ENCODE measurements at places on chromosomes 11 and 22.
A peak's percentile ranks its signal among the peaks of the same experiment; 100 is the strongest.

GRCh38 chr11:1041471-1041870 lies 5.0 kb upstream of the MUC6 start:
- no peak for DNase-seq

DNA sequence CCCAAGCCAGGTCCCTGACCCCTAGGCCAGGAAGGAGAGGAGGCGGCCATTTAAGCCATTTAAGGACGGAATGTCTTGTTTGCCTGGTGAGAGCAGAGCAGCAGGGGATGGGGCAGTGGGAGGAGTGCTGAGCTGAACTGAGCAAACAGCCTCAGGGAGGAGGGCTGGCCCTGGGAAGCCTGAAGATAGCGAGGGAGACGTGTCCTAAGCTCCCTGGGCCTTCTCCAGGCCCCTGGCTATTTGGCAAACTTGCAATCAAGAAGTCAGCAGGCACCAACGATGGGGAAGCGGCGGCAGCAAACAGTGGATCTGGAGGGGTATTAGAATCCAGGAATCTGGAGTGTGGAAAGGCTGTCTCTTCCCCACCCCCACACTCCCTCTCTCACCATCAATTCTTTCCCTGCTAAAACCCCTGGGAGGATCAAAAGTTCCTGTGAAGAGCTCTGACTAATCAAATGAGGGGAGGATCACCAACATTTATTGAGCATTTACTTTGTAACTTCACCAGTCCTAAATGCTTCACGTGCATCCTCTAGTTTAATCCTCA lies 8.8 kb downstream of the BCL9L start:
- no peak for DNase-seq

- DNase-seq, result no peak
Observed at GRCh38 chr11:63556404-63557013, 6.7 kb downstream of the PLAAT2 start.

- DNase-seq, result no peak
Observed at GRCh38 chr11:128196235-128196634, 391.1 kb downstream of the ETS1 start.

- no peak for DNase-seq
Observed at GRCh38 chr11:104522123-104522522, 358.2 kb upstream of the PDGFD start.

DNA sequence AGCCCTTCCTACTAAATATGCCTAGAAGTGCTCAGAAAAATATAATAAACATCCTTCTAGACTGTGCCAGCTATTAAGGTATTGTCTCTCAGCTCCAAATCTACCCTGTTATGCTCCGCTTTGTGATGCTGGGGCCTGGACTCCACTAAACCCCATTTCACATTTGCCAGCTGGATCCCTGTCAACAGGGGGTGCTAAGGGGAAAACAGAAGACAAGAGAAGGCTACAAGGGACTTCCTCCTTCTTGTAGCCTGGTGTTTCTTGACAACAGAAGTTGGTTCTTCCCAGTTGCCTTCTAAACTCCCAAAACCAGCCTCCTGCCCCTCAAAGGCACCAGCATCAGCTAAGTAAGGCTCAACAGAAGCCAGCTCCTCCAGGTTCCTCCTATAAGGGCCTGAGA lies 5.2 kb downstream of the NUMA1 start:
- DNase-seq, result no peak

DNA sequence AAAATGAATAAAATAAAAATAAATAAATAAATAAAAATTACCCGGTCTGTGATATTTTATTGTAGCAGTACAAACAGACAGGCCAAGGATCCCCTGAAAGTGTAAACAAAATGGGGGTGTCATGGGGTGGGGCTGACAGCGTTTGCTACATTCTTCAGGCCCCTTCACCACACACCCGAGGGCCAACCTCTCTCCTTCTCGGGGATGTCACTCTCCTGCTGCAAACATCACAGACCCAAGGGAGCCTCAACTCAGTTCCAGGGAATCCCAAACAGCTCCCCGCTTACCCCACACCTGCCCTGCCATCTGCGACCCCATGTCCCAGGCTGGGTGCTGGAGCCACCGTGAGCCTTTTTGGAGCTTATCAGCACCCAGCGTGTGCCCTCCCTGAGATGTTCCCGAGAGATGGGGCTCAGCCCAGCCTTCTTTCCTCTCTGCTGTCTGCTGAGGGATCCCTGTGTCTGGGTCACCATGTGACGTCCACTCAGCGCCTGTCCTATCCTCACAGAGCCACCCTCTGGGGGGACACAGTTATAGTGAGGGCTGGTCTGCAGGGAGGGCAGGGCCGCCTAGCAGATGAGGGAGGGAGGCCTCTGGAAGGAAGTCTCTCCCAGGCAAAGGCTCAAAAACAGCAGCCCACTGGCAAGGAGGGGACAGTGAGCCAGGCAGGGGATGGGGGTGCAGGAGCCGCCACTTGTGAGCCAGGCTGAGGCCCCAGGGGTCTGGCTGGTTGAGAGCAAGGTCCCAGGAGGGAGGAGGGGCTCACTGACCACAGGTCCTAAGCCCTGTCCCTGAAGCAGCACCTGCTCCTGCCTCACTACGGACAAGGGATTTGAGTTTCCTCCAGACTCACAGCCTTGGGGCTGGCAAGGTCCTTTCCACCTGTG lies 1041.6 kb downstream of the BRD1 start:
- no peak for DNase-seq

- DNase-seq, result peak; percentile 49
Observed at GRCh38 chr11:76680518-76681425, 10.2 kb upstream of the LRRC32 start.

DNA sequence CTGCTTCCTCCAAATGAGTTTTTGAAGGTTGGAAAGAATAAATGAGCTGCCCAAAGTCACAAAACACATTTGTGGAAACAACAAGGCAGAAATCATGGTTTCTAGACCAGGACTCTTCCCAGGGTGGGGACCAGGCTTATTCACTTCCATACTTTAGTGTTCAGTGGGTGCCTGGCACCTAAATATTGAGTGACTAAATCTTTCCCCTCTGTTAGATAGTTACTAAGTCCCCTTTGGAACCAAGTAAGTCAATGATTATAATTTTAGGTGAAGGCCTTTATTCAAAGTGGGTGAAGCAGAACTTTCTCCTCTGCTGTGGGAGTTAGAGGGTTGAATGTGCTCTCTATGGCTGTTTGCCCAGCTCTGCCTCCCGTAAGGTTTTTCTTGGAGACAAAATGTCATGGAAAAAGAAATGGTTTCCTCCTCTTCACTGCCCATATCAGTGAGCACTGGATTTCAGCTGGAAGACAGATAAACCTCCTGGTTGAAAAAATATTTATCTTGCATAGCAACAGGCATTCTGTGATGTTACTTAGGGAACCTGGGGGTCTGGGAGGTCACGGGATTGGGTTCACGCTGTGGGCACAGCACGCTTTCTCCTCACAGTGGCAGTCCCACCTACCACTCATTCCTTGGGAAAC lies 117.8 kb downstream of the CCDC81 start:
- DNase-seq, result no peak

DNA sequence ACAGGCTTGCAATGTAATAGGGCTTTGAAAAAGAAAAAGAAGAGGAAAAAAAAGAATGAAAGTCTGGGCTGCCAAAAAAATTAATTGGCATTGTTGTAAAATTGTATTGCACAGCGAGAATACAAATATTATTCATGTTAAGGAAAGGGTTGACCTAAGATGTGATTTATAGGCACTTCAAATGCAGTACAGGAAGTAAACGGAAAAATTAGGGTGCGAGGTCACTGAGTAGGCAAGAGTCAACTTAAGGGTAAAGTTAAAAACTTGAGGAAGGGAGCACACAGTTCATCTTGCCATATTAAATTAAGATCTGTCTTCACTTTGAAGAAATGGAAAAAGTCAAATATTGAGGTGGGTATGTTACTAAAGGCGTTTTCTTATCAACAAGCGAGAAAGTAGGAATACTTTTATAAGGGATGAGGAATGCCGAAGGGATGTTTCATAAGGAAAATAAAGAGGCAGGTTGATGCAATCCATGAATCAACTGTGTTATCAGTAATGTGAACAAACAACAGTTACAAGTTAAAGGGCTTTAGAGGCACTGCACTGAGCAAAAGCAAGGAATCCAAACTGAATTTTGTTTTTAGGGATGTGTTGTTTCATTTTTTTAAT lies 123.0 kb downstream of the WT1 start:
- no peak for DNase-seq

DNA sequence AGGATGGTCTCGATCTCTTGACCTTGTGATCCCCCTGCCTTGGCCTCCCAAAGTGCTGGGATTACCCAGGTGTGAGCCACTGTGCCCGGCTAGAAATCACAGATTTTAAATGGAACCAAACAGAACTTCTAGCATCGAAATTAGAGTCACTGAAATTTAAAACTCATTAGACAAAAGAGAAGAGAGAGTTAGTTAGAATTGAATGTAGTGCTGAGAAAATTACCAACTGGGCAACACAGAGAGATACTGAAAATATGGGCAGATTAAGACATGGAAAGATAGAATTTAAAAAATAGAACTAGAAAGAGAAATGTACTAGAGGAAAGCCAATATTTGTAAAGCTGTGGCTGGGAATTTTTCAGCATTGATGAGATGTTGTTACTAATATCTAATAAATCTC lies 217.9 kb downstream of the TBC1D22A start:
- no peak for DNase-seq

DNA sequence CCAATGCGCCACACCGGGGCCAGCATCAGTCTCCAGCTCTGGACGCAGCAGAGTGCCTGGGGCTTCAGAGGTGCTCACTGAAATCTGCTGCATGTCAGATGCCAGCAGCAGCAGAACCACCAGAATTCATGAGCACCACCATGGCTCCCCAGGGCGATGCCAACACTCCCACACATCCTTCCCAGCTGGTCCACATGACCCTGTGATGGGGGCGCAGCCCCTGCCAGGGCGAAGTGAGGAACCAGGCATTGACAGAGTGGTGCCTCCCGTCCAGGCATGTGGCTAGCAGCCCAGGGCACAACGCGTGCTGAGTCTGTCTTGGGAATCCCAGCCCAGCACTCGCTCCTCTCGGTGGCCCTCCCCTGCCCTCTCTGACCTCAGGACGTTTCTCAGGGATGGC lies 80.4 kb downstream of the DHCR7 start:
- no peak for DNase-seq

- DNase-seq, result no peak
Observed at GRCh38 chr11:23336961-23337360, 476.7 kb upstream of the CCDC179 start.

GRCh38 chr11:119787074-119787461 lies 58.1 kb upstream of the NECTIN1 start:
- no peak for DNase-seq

GRCh38 chr22:19747551-19747950 lies 13.0 kb upstream of the TBX1 start:
- no peak for DNase-seq

DNA sequence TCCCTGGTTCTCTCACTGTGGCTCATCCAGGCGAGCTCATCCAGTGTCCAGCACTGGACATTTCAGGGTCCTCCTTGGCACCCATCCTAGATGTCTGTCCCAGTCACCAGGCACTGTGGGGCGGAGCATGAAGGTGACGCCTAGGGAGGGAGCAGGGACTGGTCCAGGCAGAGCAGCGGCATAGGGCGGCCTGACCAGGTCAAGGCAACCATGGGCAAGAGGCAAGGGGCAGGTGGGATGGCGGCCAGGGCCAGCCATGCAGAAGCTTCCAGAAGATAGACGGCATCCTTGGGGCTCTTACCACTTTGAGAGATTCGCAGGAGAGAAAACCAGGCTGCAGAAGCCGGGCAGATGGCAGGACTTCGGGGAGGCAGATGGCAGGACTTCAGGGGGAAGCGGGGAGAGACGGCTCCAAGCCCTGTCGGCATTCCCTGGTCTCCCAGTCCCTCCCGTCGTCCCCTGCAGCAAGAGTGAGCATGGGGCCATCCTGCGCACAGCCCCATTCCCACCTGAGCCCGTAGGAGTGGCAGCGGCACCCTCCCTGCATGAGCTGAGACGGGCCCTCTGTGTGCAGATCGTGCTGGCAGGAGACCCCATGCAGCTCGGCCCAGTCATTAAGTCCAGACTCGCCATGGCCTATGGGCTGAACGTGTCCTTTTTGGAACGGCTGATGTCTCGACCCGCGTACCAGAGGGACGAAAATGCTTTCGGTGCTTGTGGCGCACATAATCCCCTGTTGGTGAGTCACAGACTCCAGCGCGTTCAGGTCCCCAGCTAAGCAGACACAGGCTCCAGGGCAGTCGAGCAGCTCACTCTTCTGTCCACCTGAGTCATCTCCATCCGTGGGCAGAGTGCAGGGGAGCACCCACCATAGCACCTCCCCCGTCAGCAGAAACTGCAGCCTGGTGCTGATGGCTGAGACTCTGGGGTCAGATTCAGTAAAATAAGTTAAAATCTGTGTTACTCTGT lies 20.1 kb upstream of the PANX2 start:
- DNase-seq, result no peak

DNA sequence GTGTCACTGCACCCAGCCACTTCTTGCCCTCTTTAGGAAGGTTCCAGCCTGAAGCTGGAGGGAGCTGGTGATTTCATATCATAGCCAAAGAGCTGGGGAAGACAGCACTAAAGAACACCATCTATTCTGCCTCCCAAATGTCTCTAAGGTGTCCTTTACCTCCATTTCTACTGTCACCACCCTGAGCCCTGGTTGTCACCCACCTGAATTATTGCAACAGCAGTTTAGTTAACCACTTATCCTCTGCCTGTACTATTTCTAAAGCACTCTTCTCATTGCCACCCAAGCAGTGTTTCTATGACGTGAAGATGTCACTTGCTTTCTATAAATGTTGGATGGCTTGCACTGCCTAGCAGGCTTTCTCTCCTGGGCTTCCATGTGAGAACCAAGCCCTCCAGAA lies 69.4 kb upstream of the EED start:
- no peak for DNase-seq

GRCh38 chr11:126440792-126441514 lies 85.5 kb downstream of the ST3GAL4 start:
- peak; percentile 35 for DNase-seq

DNA sequence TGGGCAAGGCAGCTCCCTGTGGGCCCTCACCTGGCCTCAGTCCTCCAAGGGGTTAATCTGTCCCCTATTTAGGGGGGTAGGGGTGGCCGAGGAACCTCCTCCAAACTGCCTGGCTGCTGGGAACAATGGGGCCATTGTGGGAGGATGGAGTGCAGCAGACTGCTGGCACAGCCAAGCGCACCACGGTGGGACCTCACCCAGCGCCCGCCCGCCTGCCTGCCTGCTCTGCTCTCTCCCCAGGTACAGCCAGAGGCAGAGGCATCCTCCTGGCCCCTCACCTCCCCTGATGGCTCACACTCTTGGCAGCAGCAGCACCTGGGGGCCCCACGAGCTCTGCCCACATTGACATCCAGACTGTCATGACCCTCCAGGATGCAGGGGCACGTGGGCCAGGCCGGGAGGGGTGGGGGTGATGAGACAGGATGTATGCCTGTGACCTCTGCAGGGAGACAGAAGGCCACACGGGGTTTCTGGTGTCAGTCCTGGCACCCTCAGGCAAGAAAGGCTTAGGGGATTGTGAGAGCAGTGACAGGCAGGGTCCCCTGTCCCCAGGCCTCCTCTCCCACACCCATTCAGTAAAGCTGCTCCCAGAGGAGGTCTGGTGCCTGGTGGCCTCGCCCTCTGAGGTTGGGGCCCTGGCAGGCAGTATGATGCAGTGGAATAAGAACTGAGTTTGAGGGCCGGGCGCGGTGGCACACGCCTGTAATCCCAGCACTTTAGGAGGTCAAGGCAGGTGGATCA lies 11.4 kb downstream of the BCL9L start:
- DNase-seq, result peak; percentile 55

All from NK-92 treated with Interleukin-12 subunit alpha and Interleukin-12 subunit beta, amount 100 ng/mL, for 24 hours (cell line).